NCI-H1417 treated with DMSO at 0.1 percent for 48 hours (cell line): ENCODE measurements at places on chromosomes 5 and 9.

- no peak for DNase-seq
These were observed 41.6 kb downstream of the FOCAD start for GRCh38 chr9:20725675-20726074.

GRCh38 chr5:76083555-76084495 lies 642 bp downstream of the SV2C start:
- no peak for DNase-seq

DNA sequence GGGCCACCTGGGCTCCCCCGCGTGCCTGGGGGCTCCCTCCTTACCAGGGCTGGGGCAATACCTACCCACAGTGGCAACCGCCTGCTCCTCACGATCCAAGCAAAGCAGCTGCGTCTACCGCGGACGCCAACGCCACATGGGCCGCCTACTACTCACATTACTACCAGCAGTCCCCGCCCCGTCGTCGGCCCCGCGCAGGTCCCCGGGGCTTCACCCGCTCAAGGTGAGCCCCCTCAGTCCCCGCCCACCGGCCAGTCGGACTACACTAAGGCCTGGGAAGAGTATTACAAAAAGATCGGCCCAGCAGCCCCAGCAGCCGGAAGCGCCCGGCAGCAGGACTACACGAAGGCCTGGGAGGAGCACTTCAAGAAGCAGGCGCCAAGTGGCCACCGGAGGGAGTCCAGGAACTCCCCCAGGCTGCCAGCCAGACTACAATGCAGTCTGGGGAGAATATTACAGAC lies 106.0 kb upstream of the MTAP start:
- DNase-seq = no peak

DNA sequence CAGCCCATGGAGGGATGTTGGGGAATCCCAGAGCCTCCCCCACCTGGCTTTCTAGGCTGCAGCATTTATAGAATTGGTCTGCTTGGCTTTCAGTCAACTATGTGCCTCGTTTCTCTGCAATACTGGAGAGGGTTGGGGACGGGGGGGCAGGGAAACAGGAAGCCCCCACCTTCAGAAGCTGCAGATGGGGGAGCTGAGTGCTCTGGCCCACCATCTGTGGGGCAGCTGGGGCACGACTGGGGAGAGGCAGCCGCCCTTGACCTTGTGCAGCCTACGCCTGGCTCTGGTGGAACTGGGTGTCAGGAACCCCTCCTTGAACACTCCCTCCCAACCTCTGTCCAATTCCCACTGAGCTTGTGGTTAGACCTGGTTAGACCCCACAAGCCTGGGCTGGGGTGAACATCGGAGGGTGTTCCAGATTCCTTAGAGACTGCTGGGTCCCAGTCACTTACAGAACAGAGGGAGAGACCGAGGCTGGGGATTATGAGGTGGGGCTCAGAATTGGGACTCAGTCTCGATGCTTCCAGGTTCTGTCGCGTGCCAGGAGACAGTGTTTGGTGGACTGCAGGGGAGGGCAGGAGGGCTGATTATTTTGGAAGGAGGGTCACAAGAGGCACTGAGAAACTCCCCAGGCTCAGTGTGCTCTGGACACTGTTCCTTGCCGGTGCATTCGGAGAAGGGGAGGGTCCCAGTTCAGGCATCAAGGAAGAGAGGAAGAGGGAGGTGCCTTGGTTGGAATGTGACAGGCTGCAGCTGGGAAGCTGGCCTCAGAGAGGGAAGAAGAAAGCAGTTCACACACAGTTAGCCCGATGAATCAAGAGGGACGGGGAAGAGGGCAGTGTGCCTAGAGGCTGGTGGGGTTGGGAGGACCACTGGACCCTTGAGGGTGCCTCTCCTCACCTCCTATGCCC lies 25.6 kb downstream of the COL27A1 start:
- DNase-seq = no peak

DNA sequence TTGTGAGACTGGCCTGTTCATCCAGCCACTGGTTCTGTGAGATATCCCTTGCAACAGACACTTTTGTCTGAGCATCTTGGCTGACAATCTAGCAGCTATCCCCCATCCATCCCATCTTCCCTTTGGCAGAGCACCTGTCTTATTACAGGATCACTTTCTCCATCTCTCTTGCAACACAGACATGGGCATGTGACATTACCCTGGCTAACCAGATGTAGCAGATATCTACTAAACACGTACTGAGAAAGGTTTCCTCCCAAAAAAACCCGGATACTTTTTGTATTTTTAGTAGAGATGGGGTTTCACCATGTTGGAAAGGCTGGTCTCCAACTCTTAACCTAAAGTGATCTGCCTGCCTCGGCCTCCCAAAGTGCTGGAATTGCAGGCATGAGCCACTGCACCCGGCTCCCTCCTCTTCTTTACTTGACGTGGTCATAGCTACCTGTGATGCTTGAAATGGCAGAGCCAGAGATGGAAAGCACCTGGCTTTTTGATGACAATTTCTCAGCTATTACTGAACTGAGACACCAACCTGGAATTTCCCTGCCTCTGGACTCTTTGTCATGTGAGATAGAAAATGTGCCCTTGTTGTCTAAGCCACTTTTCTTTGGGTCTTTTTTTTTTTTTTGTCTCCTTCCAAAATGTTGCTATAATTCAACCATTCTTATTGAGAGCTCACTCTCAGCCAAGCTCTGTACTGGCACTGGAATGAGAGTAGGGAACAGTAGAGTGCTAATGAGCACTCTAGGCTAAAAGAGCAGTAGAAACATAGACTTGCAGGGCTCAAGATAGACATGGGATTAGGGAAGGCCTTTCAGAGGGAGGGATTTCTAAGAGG lies 32.6 kb downstream of the FNBP1 start:
- DNase-seq = no peak
